ENCODE measurements at places on chromosomes 4 and X.
A peak's percentile ranks its signal among the peaks of the same experiment; 100 is the strongest.

DNA sequence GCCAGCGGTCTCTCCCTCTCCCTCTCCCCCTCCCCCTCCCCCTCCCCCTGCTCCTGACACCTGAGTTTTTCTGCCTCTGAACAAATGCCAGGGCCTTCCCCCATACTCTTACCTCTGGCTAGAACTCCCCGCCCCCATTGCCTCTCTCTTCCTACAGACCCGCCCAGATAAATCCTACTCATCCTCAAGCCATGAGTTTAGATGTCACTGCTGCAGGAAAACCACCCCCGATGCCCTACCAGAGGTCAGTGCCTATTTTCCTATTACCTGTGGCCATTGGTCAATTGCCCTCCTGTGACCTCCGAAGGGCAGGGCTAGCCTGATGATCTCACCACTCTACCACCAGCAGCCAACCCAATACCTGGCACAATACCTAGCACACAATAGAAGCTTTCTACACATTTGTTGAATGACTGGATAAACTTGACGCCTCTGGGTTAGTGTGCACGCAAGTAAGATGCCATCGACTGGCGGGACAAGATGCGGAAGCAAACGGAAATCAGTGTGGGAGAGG, 43.7 kb downstream of the SLC2A9 start:
- no peak for DNase-seq

GRCh38 chr4:123943976-123944375, 547.4 kb downstream of the SPRY1 start:
- DNase-seq = no peak

DNA sequence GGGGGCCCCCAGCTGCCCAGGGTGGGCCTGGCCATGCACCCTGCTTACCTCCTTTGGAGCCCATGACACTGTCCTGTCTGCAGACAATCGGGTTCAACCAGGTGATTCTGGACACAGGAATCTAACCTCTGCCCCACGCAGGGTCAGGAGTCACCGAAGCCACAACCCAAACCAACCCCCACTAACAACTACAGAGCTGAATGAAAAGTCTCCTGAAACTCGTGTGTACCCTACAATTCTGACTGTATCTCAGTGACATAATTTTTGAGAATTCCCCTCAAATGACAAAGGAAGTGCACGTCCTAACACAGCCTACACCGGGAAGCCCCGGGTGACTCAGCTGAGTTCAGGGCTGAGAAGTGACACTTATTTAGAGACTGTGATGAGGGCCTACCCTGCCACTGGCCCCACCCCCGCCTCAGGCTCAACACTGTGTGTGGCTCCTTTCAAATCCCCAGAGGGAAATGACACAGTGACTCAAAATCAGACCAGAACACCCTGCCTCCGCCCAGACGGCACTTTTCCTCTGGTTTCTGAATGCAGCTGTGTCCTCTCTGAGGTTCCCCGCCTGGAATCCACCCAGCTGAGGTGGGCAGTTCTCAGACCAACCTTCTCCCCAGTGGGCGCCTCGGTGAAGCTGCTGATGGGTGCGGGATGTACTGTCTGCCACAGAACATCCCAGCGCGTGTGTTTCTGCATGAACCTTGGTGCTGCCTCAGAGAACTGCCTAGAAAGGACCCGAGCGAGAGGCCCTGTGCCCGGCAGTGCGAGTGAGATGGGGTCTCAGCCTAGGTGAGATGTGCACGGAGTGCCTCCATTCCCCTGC, 9.9 kb downstream of the TNIP2 start:
- peak; percentile 77 for DNase-seq

- DNase-seq = no peak
These were observed 38.9 kb upstream of the MAMLD1 start for GRCh38 chrX:150324035-150324728.

- DNase-seq = no peak
These were observed 35.2 kb downstream of the TLR10 start for GRCh38 chr4:38747629-38748028.

GRCh38 chr4:21882051-21882839, 66.3 kb downstream of the KCNIP4 start:
- no peak for DNase-seq

DNA sequence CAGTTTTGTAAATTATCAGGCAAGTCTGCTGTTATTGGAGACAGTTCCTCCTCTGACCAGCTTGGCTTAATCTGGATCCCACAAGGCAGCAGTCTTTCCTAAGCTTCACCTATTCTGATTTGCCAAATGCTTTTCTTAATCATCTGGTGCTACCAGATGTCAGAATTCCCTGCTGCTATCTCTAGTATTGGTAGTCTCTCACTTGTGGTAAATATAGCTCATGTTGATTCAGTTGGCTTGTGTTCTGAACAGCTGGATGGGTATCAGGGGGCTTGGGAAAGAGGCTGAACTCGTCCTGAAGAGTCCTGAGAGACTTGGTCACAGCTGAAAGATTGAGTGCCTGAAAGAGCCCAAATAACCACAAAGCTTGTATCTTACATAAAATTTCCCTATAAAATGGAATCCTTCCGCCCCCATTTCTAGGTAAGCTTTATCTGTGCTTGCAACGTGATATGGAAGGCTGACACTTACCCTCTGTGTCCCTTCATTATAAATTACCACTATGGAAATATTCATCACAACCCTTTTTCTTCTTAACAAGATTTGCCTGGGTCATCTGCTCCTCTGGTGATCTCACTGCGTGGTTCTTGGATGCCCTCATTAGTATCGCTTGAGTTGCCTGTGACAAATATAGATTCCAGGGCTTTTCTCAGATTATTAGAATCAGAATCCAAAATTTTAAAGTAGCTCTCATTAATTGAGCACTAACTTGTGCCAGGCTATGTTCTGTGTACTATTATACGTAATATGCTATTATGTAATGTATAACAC, 104.1 kb upstream of the GPRIN3 start:
- no peak for DNase-seq

- DNase-seq = no peak
These were observed 37.5 kb downstream of the PIGG start for GRCh38 chr4:536351-536972.

DNA sequence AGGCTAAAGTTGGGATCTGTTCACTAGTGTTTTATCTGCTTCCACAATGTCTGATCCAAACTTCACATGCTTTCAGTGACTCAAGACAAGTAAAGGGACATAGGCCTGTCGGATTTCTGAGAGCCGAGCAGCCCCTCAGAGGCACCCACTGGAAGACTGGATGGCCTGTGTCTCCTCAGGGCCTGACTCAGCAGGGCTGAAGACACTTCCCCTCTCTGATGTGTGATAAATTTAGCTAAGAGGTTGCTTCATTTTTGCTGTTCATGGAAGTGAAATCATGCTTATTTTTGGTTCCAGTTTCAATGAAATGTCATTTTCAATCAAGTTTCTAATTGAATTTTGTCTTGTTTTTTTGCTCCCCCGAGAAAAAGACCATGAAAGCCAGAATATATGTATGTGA, 93.7 kb downstream of the MXRA5 start:
- no peak for DNase-seq

DNA sequence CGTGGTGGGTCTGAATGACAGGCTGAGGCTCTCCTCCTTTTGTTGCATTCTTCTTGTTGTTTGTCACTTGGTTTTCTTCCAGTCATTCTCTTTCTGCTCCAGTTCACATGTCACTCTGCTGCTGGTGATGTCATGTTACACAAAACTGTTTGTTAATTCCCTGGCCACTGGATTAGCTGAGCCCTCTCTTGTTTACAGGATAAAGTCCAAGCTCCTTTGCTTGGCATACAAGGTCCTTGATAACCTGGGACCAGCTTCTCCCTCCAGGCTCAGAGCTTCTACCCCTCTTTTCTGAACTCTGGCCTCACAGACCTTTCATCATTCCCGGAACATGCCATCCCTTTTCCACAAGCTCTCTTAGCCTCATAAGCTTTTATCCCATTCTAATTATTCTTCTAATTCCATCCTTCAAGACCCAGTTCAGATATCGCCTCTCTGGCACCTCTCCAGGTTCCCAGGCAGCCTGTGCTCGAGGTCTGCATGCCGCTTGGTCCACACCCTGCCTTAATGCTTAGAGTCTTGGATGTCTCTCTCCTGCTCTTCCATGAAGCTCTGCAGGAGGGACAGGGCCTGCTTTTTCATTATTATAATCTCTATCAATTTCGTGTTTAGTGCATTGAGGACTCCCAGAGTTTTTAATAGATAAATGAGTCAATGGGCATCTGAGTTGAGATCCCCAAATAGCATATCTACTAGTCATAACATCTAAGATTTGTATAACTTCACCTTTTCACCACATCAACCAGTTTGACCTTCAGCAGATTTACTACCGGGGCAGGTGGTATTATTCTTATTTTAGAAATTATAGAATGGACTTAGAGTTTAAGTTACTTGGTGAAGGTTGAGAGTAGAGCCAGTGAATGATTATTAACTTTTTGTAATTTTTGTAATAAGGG, 98.7 kb downstream of the TMEM131L start:
- DNase-seq = no peak

- DNase-seq = no peak
These were observed 730 bp downstream of the MANBA start for GRCh38 chr4:102759831-102760644.

GRCh38 chrX:47146121-47146935, 1.3 kb downstream of the RBM10 start:
- DNase-seq = no peak

DNA sequence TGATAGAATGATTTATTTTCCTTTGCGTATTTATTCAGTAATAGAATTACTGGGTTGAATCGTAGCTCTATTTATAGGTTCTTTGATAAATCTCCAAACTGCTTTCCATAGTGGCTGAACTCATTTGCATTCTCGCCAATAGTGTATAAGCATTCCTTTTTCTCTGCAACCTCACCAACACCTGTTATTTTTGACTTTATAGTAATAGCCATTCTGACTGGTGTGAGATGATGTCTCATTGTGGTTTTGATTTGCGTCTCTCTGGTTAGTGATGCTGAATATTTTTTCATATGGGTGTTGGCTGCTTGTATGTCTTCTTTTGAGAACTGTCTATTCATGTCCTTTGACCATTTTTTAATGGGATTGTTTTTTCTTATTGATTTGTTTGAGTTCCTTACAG, 160.7 kb downstream of the MID1IP1 start:
- no peak for DNase-seq

DNA sequence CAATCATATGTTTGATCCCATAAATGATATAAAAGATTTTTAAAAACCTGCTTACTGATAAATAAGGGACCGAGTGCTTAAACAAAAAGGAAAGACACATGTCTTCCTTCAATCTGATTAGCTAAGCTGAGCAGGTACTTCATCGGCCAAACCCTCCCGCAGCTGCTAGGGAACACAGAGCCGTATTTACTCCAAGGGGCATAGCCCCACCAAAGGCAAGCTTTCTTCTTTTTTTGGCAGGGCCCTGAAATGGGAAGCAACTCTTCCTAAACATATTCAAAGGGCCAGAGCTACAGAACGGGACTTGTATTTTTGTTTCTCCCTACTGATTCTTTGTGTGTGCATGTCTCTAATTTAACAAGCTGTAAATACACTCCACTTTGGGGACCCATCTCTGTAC, 337.3 kb downstream of the NLGN4X start:
- no peak for DNase-seq

GRCh38 chr4:10107111-10108091, 9.2 kb downstream of the WDR1 start:
- DNase-seq = no peak

DNA sequence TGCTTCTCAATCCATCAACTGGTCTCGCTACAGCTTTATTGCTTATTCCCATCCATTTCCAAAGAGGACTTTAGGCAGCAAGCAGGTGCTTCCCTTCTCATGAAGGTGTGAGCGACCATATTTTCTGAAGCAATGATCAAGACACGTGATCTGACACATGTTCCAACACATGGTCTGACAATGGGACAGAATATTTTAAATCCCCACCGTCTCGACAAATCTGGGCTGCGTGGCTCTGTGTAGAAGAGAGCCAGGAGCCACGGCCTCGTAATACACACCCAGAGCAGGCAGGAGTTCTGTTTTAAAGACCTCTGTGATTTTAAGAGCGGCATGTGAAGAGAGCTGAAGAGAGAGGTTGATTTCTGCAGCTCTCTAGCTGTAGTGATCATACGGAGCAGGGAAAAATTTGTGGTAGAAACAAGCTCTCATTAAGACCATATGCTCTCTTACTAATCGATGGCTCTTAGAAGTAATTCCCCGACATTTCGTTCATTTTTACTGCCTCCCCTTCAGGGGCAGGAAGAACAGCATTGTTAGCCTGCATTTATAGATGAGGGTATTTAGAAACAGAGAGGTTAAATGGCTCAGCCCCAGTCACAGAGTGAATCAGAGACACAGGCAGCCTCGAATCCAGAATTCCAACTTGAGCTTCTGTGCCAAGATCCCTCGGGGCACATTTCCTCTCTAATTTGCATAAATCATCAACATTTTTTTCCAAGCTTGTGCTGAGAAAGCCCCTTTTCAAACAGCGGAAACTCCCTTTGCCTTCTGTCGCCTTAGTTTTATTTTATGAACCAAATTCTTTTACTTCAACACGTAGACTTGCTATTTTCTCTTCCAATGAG, 91.0 kb upstream of the BCOR start:
- no peak for DNase-seq

DNA sequence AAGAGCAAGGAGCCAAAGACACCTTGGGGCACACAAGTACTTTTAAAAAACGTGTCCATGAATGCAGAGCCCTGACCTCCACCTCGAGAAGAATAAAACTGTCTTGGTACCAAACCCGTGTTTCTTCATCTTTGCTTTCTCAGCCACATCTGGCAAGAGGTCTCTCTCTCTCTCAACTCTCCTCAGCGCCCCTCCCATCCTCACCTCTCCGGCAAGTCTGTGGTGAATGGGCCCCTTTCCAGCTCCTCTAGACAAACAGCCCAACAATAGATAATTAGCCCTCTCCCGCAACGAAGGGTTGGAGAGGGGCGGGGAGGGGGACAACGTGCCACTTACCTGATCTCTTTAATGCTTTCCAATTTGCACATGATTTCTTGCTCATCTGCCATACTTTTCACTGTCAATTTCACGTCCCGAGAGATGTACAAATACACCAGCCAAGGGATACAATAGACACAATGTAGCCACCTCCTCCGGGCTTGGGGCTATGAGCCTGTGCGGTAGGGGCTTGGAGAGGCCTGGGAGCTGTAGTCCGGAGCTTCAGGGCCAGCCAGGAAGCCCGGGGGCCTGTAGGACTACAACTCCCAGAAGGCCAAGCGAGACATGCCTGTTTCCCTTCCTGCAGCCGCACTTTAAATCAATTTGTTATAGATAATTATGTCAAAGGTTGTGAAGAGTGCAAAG, at the start of gene ZC4H2:
TSS of gene ZC4H2 (minus strand) at position 462 of the 684 bp plus-strand sequence. CDS start at position 389, 73 bp downstream.
- peak; percentile 4 for DNase-seq

- DNase-seq = no peak
These were observed 215.5 kb downstream of the GPAT3 start for GRCh38 chr4:83751336-83751949.

GRCh38 chrX:40100141-40100536, 2.4 kb upstream of the BCOR start:
- no peak for DNase-seq

- no peak for DNase-seq
These were observed 474.4 kb downstream of the SH2D1A start for GRCh38 chrX:124820738-124821137.

GRCh38 chr4:84924434-84924833, 42.1 kb downstream of the WDFY3 start:
- no peak for DNase-seq

GRCh38 chr4:145812919-145813318, 125.7 kb downstream of the ZNF827 start:
- no peak for DNase-seq
